ENCODE measurements at places on chromosomes 5 and 9.

GRCh38 chr5:142356349-142356715 lies 31.5 kb upstream of the SPRY4 start:
- DNase-seq, result no peak

DNA sequence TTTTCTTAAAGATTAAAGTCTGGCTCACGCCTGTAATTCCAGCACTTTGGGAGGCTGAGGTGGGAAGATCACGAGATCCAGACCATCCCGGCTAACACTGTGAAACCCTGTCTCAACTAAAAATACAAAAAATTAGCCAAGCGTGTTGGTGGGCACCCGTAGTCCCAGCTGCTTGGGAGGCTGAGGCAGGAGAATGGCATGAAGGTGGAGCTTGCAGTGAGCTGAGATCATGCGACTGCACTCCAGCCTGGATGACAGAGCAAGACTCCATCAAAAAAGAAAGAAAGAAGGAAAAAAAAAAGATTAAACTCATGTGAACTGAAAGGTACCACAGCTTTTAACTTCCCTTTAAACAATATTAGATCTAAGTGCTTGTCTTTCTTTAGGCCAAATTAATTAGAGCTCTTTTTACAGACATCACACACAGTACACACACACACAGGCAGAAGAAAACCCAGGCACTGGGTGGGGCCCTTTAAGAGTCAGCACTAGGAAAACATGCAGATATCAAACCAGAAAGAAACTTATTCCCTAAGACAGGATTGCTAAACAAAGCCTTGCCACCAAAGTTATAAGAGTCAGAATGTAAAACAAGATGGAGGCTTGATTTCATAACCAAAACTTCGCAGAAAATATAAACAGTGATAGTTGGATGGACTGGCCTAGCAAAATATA lies 29.3 kb upstream of the UHRF2 start:
- no peak for DNase-seq

DNA sequence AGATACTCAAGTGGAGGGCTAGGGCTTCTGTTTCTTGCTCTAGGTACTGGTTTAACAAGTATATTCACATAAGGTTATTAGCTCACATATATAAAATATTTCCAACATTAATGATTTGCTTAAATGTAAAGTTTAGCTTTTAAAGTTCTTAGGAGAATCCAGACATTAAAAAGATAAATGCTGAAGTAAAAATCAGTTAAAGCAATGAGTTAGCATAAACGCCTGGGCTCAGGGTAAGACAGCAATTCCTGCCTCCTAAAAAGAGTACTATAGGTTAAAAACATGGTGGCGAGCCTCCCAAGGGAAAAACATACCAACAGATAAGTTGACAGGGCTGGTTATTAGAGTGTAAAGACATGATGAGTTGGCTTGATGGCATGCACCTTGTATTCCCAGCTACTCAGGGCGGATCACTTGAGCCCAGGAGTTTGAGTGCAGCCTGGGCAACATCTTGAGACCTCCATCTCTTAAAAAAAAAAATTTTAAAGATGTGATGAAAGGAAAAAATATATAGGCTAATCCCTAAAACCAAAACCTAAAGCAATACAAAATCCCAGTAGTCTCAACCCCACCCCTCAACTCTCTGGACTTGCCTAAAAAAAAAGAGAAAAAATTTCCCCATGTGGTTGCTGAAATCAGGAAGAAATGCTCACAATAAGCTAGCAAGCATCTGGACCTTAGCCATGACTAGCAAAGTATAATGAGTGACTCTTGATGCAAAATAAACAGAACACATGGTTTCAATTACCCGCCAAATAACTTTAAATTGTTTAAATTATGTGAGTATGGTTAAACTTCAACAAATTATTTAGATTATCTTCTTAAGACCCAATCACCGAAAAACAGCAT lies 3.6 kb downstream of the GOLPH3 start:
- DNase-seq, result no peak

- no peak for DNase-seq
These were observed 11.5 kb downstream of the CCDC127 start for GRCh38 chr5:206406-206805.

DNA sequence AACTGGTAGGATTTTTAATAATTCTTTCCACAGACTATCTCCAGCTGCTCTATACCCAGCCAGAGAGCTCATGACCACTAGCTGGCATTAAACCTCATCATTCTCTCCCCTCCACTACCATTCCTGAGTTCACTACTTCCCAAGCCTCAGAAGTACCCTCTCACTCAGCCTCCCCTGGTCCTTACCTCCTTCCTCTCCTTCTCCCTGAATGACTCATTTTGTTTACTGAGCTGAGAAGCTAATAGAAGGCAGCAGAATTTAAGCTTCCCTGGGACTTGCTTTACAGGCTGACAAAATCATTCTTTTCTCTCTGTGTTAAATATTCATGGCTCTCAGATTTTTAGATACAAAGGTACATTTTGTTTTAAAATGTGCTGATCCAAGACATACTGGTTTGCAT lies 305.4 kb downstream of the TLR4 start:
- DNase-seq, result no peak

- no peak for DNase-seq
These were observed 8.1 kb upstream of the ENTPD8 start for GRCh38 chr9:137449081-137449844.

DNA sequence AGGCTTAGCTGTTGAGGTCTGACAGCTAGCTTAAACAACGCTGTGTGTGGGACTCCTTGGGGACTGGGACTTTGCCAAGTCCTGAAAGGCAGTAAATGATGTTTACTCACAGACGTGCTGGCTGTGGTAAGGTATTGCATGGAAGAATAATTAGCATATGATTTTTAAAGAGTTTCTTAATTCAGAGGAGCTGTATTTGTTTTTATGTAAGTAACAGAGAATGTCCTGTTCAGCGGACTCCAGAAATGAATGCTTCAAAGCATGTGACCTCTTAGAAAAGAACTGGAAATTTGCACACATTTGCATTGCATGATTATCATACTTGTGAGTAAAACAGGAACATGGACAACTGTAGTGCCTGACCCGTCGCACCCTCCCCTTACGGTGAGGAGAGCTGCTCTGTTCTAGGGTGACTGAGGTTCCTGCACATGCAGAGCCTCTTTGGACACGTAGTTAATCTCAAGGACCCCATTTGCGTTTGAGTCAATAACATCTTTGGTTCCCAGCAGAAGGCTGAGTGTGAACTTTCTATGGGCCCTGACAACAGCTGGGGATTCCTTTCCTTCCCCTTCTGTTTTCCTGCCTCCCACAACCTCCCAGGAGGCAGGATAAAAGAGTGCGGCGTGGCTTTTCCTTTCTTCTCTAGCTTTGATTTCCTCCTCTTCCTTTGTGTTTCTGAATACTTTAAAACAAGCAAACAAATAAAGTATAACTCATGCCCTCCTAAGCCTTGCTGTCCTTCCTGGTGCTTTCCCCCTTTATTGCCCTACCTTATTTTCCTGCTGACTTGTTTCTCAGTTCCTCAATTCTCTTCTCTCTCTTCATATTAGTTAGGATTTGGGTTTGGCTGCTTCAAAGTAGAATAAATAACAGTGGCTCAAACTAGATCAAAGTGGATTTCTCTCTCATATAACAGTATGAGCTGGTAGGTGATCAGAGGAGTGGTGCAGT lies 157.2 kb upstream of the CD180 start:
- DNase-seq, result no peak

- no peak for DNase-seq
These were observed 165.3 kb upstream of the GAS1 start for GRCh38 chr9:87112656-87113055.

DNA sequence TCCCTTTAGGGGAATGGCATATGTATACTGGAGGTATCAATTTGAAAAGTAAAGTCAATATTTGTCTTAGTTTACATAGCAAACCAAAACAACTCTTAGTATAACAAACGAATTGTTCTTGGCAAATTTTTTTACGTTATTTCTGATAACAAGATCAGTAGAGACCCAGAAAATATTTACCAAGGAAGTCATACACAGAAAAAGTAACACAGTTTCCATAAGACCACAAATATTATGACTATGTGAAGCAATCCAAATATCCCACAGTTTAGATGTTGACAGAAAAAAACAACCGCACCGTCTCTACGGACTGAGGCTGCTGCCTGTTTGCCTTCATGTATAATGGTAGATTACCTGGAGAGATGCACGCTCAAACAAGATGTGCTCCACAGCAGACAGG lies 46.5 kb upstream of the DAPK1 start:
- DNase-seq, result no peak
